Tongue (tissue), 3 donors: ENCODE measurements at places on chromosomes 3 and 15.

DNA sequence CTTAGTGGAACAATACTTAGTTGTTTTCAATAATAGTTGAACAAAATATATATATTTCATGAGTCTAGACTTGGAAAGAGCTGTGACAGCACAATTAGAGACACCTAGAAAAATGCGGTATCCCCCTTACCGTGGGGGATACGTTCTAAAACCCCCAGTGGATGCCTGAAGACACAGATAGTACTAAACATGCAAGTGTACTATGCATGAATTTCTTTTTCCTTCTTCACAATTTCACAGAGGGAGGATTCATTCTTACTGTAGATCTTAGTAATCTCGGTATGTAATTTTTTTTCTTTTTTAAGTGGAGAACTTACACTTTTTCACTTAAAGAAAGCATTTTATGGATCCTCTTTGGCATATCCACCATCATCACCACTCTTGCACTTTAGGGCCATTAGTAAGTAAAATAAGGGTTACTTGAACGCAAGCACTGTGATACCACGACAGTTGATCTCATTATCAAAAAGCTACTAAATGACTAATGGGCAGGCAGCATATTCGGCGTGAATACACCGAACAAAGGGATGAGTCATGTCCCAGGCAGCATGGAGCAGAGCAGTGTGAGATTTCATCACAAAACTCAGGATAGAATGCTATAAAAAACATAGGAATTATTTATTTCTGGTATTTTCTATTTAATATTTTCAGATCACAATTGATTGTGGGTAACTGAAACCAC lies 72.3 kb upstream of the ZNF280D start:
- no peak for DNase-seq

DNA sequence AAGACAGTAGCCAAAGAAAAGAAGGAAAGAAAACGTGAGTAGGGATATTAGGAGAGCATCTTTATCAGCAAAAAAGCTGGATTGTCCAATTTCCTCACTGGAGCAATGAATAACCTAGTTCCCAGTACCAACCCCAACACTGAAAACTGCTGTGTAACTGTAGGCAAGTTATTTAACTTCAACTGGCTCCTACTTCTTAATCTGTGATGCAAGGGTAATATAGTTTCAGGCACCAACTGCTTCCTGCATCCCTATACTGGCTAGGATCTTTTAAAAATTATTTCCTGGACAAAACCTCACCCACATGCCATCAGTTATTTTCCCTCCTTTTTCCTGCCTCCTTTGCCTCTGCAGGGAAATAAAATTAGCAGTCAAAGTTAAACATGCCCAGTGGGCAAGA lies 59.6 kb downstream of the ZBTB20 start:
- DNase-seq: no peak

GRCh38 chr15:90990446-90990845 lies 3.9 kb downstream of the PRC1 start:
- DNase-seq: no peak

DNA sequence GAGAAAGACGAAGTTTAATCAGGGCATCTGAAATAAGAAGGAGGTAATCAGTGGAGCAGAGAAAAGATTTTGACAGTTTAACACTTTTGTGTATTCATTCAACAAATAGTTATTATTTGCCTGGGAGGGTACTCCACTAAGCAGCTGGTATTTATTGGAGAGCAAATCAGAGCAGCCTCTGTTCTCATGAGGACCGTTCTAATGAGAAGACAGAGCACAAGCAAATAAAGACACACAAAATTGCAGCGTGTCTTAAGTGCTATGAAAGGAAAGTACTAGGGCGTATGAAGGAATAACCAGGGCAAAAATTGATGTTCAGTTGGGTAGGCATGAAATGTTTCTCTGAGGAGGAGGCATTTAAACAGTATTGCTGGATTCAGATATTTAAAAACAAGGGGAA lies 302.9 kb upstream of the RARB start:
- DNase-seq: no peak

- DNase-seq: no peak
Measured at GRCh38 chr3:10982782-10983181, 9.8 kb upstream of the SLC6A1 start.

DNA sequence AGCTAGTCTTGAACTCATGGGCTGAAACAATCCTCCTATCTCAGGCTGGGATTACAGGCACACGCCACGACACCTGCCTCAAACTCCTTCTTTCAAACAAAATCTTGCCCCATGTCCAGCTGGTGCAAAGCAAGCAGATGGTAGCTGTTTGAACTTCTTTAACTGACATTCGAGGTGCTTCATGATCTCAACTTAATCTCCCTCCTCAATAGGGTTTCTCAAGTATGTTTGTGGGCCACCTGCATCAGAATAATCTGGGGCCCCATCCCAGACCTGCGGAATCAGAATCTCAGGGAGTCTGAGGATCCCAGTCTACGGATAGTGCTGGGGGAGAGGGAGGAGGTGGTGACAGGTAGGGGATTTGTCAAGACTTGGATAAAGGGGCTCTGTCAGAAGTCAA lies 20.9 kb upstream of the TRH start:
- DNase-seq: peak; percentile 13

DNA sequence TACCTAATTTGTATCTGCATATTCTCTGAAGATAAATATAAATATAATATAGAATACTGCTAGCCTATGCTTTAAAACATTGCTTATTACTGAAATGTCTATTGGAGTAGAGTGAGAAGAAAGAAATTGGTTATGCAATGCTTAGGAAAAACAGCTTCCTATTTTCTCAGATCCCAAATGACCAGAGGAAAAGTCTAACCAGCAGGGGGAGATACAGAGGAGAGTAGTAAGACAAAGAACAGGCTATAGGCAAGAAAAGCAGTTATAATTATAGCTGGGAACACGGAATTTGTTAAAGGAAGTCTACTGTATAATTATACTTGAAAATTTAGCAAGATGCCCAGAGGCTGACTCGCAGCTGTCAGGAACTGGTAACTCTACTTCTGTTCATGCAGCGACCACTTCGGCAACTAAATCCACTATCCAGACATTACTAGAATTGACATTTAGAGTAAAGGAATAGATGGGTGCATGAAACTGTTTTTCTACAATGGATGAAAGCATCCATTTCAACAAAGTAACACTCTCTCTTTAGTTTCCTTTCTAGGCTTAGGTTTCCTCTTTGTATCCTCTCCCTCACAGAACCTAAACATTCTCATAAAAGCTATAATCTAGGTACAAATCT lies 97.2 kb downstream of the TBC1D5 start:
- DNase-seq: peak; percentile 76

DNA sequence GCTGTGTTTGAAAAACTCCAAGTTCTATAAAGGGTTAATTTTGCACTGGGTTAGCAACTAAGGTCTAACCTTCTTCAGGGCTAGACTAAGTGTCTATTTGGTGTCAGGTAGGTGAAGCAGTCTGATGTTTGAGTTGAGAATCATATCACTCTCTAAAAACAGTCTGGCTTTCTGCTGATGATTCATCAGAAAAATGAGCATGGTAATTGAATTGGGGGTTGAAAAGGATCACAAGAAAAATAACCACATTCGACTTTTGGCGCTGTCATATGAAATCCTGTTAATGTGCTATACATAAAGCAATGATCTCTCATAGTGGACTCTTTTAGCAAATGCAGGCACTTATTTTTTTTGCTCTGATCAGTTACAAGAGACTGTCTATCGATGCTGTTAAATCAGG lies 242.2 kb upstream of the AZI2 start:
- peak; percentile 24 for DNase-seq

DNA sequence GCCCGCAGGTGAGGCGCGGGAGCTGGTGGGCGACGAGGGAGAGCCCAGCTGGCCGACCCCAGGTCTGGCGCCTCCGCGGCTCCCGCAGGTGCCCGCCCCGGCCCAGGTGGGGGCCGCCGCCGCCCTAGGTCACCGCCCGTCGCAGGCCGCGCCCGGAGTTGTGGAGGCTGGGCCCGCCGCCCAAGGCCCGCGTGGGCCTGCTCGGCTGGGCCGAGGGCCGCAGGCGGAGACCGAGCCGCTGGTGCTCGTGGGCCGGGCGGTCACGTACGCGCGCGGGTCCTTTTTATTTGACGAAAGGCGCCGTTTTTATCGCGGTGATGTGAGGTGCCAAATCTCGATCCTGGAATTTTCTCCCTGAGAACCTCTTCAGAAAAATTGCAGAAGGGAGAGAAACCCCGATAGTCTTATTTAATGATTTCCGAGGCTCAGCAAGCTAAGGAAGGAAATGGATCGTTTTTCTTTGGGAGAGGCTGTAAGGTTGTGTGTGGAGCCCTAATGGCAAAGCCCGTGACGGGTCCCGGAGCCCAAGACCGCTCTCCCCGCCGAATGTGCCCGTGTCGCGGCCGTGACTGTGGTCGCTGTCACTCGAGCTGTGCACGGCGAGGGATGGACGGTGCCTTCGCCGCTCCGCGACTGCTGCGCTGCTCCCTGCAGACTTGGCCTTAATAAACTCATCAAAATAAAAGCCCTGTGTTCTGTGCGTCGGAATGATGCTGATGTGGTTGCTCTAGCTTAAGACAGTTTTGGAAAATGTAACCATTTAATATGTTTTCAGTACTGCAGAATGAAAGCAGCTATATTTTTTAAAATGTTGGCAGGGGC lies 612 bp downstream of the APPL1 start:
- peak; percentile 81 for DNase-seq

GRCh38 chr3:122986693-122987179 lies 40.8 kb downstream of the SEMA5B start:
- no peak for DNase-seq

- peak; percentile 85 for DNase-seq
Measured at GRCh38 chr15:89358755-89359439, 24.3 kb upstream of the POLG start.

GRCh38 chr3:89787485-89787884 lies 680.1 kb downstream of the EPHA3 start:
- peak; percentile 83 for DNase-seq

DNA sequence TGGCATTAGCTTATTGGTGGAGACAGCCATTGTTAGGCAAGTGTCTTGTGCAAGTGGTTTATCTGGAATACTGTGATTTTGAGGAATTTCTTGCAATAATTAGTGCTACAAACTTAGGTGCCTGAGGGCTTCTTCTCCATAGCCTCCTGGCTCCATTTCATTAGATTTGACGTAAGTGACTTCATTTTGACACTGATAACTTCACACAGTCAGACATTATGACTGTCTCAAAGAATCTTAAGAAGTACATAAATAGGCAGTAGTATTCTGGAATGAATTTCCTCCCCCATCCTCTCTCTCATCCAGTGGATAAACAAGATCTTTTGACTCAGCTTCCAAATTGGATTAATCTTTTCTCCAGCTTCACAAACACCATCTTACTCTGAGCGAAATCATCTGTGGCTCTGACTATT lies 19.0 kb downstream of the ARL14 start:
- no peak for DNase-seq

GRCh38 chr3:180188512-180189309 lies 152.0 kb upstream of the PEX5L start:
- no peak for DNase-seq

GRCh38 chr3:27696906-27697305 lies 25.2 kb downstream of the EOMES start:
- no peak for DNase-seq

GRCh38 chr3:46812237-46812791 lies 50.9 kb downstream of the MYL3 start:
- peak; percentile 79 for DNase-seq

DNA sequence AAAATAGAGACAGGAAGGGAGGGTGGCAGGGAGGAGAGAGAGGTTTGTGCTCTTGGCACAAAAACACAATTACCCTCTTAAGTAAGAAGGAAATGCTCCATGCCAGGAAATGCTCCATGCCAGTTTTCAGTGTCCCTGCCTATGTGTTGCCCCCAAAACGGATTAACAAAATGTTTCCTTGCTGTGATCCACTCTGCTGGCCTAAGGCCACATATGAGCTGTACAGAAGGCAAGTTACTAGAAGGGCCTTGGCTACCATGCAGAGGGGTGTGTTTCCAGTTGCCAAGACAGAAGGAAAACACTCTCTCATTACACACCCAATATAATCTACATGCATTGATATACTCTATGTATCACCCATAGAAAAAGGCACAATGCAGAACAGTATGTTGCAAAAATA lies 98.2 kb upstream of the PTPRG start:
- peak; percentile 43 for DNase-seq

GRCh38 chr3:112974178-112974517 lies 755 bp downstream of the CD200R1 start:
- no peak for DNase-seq

DNA sequence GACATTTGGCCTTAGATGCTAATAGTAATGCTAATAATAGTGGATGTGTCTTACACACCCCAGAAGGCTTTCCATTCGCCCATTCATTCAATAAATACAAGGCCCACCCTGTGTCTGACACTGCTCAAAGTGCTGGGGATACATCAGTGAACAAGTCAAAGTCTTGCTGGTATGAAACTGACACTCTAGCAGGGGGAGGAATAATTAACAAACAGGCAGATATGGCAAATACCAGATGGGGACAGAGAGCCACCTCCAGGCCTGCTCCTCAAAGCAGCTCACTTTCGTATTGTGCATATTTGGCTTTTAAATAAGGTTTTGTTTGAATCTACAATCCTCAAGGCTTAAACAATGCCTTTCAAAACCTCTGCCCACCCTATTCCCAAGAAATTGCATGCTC lies 28.3 kb upstream of the LYZL4 start:
- DNase-seq: no peak

- DNase-seq: peak; percentile 92
Measured at GRCh38 chr3:119240591-119241434, at the start of gene B4GALT4. TSS of gene B4GALT4 (minus strand) at chr3:119240878. CDS start at chr3:119230099, 10,779 bp downstream.

DNA sequence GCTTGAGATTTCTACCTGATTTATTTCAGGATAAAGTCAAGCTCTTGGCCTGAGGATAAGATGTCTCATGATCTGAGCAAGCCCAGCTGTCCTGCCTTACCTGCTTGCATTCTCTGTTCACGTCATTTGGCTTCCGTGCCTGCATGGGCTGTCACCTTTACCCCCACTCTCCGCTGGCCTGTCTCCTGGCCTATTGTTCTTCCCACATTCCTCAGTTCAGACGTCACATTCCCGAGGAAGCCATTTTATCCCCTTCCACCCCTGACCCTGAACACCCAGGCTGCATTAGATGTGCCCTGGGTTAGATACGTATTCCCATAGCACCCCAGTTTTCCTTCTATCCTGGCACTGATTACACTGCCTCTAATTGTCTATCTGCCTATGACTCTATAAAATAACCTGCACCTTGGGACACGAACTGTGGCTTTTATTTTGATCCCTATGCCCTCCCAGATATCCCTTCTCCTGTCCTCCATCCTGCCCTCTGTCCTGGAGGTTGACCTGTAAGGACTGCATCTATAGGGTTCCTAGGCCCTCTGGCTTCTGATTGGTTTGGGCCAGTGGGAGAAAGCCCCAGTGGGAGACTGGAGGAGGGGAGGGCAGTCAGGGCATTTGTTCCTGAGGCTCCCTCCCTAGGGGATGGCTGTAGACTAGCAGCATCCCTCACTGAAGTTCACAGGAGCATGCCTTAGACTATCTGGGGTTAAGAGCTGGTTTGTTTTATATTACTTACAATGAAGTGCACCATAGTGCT lies 19.2 kb upstream of the UBE2Q2 start:
- no peak for DNase-seq
